ENCODE measurements at places on chromosomes 16 and 17.

GRCh38 chr16:74186561-74186971, 110.0 kb upstream of the PSMD7 start:
- DNase-seq, result no peak

DNA sequence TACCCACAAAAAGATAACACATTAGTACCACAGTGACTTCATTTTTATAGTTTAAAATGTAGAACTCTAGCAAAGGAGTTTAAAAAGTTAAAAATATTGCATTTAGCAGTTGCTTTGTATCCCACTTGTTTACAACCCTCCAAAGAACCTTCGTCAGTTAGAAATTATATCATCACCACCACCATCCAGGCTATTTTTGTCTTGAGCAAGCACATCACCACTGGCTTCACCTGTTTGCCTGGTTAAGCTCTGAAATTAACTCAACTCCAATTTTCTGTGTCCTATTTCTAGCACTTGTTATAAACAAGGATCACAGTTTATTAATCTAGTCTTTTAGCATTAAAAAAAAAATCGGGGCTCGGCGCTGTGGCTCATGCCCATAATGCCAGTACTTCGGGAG, 6.1 kb downstream of the GLYR1 start:
- no peak for DNase-seq

DNA sequence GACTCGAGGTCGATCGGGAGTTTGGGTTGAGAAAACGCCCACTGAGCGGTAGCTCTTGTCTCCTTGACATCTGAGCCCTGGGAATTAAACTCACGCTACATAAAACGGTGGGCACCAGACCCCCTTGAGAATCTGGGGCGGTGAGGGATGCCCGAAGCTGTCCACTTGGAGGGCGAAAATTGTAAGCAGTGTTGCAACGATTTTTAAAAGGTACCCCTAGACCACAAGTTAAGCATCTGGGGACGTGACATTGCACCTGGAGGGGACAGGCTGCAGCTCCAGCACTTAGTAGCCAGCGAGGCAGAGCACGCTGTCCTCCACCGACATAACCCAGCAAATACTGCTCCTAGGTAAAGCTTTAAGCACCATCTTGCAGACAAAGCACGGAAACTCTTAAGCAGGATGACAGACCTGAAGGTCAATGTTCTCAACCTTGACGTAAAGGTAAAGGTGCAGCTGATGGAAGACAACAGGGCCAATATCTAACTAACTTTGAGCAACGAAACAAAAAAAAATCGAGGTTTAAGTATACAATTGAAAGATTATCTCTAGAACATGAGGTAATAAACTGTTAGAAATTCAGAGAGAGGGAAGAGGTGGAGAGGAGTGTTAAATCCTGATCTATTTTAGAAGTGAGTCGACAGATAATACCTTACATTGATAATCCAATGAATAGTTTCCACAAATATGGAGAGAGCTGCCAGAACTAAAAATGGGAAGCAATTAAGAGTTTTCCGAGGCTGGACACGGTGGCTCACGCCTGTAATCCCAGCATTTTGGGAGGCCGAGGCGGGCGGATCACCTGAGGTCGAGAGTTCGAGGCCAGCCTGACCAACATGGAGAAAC, 921 bp upstream of the CDR2 start:
- DNase-seq, result no peak

GRCh38 chr17:5110816-5111215, 862 bp downstream of the ZNF232 start:
- no peak for DNase-seq

GRCh38 chr16:56931892-56932720, at the start of gene HERPUD1:
HERPUD1 (plus strand) TSS chr16:56932142; CDS start chr16:56932245, 103 bp downstream.
- DNase-seq, result peak; percentile 98

GRCh38 chr16:57801809-57802340, 416 bp downstream of the KIFC3 start:
- DNase-seq, result no peak

DNA sequence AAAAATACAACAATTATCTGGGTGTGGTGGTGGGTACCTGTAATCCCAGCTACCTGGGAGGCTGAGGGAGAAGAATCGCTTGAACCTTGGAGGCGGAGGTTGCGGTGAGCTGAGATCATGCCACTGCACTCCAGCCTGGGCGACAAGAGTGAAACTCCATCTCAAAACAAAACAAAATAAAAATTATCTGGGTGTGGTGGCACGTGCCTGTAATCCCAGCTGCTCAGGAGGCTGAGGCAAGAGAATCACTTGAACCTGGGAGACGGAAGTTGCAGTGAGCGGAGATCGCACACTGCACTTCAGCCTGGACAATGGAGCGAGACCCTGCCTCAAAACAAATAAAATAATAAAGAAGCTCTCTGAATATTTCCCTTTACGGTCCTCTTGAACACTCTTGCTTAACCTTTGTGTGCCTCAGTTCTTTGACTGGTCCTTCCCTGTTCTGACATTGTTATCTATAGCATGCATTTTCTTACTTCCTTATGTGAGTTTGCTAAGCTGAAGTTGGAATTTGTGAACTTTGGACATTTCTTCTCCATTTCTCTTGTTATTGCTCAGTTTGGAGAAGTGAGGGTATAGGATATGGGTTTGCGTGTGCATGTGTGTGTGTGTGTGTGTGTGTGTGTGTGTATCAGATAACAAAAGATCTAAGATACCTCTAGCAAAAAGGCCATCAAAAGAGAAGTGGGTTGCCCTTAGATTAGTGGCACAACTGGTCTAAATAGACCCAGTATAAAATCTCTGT, 29.7 kb upstream of the WSB1 start:
- DNase-seq, result no peak

- peak; percentile 43 for DNase-seq
Observed at GRCh38 chr16:10256784-10257641, 74.8 kb upstream of the GRIN2A start.

GRCh38 chr17:14359163-14360020, 58.5 kb downstream of the HS3ST3B1 start:
- no peak for DNase-seq

GRCh38 chr16:5911241-5911640, 813.6 kb upstream of the EEF2KMT start:
- no peak for DNase-seq

DNA sequence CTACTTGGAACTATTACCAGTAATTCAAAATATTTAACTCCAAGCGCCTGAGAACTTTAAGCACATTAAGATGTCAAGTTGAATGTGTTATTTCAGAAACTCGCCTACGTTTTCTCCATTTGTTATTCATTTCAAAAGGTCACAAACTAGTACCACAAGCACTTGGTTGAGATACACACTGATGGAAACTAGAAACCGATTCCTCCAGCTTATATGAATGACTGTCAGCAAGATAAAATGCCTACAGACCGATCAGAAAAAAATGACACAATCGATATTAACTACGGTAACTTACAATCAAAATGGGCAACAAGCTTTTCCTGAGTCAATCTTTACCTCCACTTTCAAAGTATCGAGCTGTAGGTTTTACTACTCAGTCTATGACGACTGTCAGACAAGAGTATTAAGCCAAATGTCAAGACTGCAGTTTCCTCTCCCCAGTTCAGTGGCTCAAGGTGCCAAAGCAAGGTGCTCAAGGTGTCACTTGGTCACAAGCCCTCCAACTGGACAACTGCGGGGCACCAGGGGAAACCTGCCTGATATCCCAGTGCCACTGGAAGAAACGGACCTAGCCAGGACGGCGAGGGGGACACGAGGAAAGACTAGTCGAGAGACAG, 678 bp downstream of the SRP68 start:
- no peak for DNase-seq

- DNase-seq, result no peak
Observed at GRCh38 chr17:80396157-80397033, 18.6 kb upstream of the ENDOV start.

- no peak for DNase-seq
Observed at GRCh38 chr16:87274794-87275193, 42.4 kb downstream of the C16orf95 start.

DNA sequence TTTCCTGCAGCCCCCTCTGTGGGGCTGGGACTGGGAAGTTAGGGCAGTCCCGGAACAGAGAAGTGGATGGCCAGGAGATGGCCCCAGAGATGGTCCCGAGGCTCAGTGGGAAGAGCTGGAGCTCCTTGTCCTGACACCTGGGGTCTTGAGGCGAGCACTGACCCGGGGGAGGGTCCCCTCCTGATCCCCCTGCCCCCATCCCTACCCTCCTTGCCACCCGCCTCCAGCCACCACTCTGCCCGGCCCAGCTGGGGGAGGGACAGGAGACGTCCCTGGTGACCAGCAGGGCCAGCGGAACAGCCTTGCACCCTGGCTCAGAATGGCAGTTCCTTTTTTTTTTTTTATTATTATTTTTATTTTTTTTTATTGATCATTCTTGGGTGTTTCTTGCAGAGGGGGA, 13.9 kb upstream of the RNF213 start:
- DNase-seq, result no peak

DNA sequence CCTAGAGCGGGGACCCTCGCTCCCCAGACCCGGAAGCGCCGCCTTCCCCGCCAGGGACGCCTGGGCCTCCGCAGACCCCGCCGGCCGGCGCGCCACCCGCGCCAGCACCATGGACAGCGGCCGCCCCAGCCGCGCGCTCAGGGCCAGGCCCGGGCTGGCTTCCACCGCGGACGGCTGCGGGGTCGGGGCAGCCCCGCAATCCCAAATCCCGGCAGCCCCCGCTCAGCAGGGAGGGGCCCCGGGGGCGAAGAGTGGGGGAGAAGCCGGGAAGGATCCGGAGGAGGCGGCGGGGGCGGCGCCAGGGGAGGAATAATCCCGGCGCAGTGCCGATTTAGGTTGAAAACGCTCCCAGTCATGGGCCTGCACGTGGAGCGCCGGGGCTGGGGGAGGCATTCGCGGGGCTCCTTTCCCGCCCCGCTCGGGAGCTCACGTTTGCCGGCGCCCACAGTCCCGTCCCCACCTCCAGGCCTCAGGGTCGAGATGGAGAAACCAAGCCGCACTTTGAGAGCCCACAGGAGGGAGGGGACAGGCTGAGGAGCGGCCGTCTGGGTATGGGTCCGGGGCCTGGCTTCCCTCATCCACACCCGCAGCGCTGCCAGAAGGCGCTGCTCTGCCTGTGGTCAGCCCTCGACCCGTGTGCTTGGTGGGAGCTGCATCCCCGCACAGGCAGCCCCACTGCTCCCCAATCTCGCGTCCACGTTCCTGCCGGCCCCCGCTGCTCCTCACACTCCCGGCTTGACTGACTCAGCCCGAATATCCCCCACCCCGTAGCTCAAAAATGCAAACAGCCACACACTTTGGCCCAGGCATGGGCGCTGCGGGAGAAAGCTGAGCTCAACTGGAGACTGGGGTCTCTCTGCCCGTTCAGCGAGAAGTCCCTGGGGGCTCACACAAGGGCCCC, 4.7 kb downstream of the FBXL16 start:
- peak; percentile 46 for DNase-seq

GRCh38 chr16:11700264-11701029, 32.2 kb downstream of the SNN start:
- DNase-seq, result no peak

GRCh38 chr16:72427783-72428331, 255.9 kb upstream of the PMFBP1 start:
- no peak for DNase-seq

GRCh38 chr17:7408252-7408727, 645 bp downstream of the NLGN2 start:
- DNase-seq, result peak; percentile 35

Data from activated CD4-positive, alpha-beta T cell treated with anti-CD3 and anti-CD28 coated beads, Interleukin-2, amount 50 U/mL, for 1 hour (primary cell).